NB4 (cell line): ENCODE measurements at places on chromosomes 11 and 22.

DNA sequence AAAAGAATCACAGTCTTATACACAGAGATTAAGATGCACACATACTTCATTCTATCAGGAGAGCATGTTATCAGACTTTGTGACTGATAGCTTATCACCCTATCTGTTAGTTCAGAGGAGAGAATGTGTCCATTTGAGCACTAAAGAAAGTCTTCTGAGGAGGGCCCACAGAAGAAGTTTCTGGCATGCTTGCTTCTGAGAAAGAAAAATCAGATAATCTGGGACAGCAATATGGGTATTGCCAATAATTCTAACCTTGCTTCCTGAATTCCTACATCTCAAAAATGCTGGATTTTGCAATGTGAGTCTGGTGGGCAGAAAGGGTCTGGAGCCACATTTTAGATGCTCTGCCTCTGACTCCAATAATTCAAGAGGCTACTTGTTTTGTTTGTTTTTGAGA, 128.9 kb downstream of the RBFOX2 start:
- no peak for DNase-seq

DNA sequence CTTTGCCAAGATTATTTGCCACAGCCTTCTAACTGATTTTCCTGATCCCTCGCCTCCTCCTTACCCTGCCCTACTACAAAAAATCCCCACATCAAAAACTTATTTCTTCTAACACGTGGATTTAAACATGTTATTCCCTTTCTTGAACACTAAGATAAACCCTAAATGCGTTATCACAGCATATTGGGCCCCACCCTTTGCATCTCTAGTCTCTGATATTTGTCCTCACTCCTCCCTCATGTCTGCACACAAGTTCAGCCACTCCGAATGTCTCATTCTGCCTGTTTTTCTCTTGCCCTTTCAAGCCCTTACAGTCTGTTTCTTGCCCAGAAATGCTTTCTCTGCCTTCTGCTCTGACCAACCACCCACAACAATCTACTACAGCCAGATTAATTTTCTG, 10.6 kb upstream of the ACER3 start:
- DNase-seq = no peak

- DNase-seq = no peak
These were observed 84.2 kb downstream of the MORC2 start for GRCh38 chr22:30884211-30885000.

DNA sequence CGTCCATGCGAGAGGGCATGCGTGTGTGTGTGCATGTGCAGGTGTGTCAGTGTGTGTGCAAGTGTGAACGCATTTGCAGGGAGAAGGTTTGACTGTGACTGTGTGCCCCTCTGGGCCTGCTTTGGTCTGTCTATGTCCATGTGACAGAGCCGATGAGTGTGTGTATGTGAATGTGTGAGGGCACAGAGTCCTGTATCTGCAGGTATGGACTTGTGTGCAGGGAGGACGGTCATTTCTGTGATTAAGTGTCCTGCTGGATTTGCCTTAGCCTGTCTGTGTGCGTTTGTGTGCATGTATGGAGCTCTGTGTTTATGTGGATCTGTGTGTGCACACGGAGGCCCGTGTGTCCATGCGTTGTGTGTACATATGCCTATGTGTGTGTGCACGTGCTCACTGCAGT, 5.4 kb downstream of the EMID1 start:
- no peak for DNase-seq

DNA sequence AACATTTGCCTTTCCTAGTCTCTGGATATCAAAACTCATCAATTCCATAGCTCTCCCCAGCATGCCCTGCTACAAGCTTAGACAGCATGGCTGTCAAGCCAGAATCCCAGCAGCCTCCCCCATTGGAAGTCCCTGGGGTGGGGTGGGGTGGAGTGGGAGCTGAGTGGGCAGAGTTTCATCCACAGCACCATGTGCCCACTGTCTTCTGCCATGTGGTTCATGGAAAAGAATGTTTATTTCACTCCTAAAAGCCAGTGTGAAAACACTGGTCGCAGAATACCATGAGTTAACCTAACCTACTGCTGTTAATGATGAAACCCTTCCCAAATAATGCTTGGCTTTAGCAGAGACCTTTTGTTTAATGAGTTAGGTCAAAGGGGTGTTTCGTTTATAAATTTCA, 80.2 kb upstream of the KIRREL3 start:
- DNase-seq = no peak

DNA sequence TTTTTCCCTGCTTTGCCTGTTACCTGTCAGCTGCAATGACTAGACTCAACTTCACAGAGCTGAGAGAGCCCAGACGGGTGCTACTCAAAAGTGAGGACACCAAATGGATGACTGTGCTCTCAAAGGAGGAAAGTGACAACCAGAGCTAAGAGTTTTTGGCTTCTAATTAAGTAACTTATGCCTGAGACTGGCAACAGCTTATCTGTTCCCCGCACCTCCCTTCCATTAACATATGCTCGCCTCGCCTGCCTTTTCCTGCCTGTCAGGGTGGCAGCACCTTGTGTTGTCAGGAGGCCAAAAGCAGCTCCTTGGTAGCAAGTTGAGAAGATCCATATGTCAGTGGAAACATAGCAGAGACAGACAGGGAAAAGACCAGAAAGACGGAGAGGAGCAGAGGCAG, 573.9 kb upstream of the KIRREL3 start:
- DNase-seq = no peak
